ENCODE measurements at places on chromosomes 4 and X.

- DNase-seq, result no peak
Observed at GRCh38 chr4:113052379-113052951, 3.0 kb downstream of the ANK2 start.

DNA sequence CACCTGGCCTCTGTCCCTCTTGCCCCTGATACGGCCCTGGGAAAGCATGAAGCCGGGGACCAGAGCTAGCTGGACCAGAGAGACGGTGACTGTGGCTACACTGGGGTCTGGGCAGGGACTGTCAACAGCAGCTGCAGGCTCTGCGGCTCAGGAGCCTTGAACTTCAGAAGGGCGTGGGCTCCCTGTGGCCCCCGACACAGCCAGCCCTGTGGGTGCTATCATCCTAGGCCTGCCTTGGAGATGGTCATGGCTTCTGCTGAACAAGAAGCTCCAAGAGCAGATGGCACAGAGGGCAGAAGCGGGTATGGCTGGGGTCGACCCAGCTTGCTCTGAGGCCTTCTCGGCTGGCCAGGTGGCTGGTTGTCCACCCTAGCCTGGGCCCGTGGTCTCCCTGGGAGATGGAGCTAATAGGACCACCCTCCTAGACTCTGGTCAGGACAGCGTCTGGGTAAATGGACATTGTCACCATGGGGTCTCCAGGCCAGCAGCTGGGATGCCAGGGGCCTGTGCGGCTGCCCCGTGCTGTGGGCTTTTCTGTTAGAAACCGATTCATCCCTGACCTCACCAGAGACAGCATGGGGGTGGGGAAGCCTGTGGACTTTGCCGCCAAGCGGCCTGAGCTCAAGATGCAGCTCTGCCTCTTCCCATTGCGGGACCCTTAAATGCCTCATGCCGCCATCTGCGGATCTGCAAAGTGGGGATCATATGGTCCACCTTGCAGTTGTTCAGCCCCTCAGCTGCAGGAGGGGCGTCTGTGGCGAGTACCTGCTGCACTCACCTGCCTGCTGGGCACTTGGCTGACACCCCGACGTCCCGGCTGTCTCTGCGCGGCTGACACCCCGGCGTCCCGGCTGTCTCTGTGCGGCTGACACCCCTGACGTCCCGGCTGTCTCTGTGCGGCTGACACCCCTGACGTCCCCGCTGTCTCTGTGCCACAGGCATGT, 21.1 kb downstream of the CPZ start:
- DNase-seq, result no peak

DNA sequence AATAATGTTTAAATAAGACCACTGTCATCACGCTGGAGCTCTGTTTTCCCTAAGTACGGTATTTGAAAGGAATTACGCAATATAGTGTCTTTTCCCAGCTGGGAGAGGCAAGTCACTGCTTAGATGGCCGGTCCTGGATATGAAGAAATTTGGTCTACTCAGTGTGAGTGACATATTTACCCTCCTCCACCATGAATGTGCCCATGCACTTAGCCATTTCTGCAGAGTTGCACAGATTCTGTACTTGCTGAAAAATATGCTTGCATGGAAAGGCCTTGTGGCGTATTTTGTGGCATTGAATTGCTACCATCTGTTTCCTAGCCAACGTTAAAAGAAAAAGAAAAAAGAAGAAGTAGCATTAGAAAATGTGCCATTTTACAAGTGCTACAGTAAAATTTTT, 73.1 kb downstream of the ADGRL3 start:
- DNase-seq, result no peak

- DNase-seq, result no peak
Observed at GRCh38 chr4:112449708-112450107, 66.3 kb downstream of the NEUROG2 start.
